NCI-H524 treated with DMSO at 0.1 percent for 48 hours (cell line): ENCODE measurements at places on chromosomes 12 and 14.

DNA sequence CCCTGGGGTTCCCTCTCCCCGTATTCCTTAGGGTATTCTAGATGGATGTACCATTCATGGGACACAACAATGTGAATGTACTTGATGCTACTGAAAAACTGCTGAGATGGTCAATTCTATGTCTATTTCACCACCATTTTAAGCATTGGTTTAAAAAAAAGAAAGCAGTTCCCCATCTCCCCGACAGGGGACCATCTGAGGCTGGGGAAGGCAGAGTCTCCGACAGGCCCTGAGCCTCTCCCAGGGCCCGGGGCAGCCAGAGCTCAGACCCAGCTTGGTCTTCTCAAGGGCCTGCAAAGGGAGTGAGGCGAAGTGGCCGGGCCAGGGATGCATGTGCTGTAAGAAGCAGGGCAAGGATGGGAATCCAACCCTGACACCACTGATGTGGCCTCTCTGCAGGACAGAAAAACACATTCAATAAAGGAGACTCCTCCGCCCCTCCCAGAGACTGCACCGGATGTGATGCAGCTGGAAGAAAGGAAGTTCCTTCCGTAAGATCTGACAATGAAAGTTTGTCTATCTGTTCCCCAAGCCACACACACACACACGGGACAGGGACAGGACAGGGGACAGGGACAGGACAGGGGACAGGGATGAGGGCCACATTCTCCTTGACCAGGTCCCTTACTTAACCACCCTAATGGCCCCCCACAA is 234.1 kb downstream of the BCL11B start:
- DNase-seq, result no peak

DNA sequence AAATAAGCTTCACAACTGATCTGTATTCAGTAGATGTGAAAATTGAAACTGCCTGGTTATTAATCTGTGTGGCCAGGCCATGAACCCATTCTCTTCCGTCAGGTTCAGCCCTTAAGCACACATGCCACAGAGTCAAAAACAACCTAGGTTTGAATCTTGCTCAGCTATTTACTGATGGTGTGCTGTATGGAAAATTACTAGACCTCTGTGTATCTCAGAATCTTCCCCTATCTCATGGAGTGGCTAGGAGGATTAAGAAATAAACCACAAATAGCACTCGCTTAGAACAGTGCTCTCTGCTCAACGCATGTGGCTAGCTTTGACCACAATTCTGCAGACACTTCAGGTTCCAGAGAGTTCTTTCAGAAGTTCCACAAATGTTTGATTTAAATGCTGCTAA is 240.7 kb upstream of the PLEKHG7 start:
- DNase-seq, result no peak

DNA sequence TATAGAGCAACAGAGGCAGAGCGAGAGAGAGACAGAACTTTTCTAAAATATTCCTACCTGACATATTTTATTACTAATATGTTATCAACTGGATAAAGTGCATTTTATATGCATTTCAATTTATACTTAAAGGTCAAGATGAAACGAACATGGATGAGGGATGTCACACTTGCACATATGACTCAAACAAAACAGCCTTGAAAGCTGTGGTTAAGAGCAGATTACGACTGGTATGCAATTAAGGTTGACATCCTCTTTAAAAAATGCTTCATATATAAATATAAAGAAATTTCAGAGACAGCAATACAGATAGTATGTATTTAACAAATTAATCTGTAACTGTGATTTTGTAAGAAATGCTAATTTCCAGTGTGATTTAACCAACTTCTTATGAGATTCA is 52.5 kb downstream of the LMO3 start:
- DNase-seq, result no peak

DNA sequence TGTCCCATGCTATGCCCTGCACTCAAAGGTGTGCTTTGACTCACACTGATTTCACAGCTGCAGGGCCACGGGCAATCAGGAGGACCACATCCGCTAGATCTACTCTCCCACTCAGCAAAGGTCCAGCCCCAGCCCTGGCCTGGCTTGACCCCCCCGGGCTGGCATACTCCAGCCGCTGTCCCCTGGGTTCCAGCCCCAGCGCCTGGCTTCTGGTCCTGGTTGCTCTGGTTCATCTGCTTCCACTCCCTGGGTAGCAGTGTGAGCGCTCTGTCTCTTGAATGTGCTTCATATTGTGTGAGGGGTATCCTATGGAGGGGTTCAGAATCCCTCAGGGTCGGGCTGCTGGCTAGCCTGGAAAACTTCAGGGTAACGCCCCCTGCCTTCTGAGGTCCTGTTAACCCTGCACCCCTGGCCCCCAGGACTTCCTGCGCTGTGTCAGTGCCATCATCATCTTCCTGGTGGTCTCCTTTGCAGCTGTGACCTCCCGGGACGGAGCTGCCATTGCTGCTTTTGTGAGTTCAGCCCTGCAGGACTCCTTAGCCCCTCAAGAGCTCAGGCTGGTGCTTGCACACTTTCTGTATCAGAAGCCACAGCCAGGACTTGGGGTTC is 1.9 kb downstream of the CMTM5 start:
- DNase-seq, result no peak

DNA sequence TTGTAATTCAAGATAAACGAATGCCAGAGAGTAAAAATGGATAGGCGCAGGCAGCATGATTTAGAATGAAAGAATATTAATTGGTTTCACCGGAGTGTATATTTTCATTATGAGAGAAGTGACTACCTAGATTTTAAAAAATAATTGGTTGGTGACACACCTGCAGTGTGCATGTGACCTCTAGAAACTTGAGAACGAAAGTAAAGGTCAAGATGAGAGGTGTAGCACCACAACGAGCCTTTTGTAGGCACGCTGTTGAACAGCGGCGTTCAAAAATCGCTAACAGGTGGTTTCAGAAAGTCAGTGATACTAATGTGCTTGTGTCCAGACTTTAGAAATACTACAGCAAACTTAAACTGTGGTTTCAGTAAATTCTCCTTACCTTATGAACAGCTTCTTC is 123.8 kb downstream of the NPAS3 start:
- no peak for DNase-seq

GRCh38 chr12:38664661-38665269 is 240.6 kb downstream of the CPNE8 start:
- DNase-seq, result no peak

- no peak for DNase-seq
These were observed 32.1 kb upstream of the NR2C1 start for GRCh38 chr12:95105540-95105939.

- DNase-seq, result no peak
These were observed 122.2 kb upstream of the RTL1 start for GRCh38 chr14:101025696-101026095.

GRCh38 chr12:7638064-7638759 is 27.5 kb downstream of the APOBEC1 start:
- DNase-seq, result no peak

DNA sequence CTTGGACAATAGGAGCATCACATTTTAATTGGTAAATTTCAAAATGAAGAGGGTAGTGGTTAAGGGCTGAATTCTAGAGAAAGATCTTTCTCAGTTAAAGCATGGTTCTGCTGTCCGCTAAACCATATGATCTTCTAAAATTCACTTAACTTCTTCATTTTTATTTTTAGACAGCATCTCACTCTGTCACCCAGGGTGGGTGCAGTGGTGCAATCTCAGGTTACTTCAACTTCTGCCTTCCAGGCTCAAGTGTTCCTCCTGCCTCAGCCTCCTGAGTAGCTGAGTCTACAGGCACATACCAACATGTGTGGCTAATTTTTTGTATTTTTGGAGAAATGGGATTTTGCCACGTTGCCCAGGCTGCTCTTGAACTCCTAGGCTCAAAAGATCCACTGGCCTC is 226.7 kb upstream of the ABCD2 start:
- no peak for DNase-seq

DNA sequence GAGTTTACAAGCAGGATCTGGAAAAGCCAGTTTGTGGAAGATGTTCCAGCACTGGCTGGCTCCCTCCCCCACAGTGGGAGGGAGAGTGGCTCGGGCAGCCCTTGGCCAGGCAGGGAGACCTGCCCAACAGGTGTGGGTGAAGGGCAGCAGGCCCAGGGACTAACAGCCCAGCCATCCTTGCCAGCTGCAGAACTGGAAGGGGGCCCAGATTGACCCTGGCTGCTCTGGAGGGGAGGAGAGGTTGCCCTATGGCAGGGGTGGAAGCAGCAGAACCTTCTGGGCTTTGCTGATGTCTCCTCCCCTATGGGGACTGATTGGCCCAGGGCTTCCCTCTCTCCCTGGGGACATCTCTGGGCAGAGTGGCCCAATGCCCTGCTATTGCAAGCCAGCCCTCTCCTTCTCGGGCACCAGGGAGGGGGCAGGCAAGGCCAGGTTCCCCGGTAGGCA is 20.5 kb downstream of the IRF2BPL start:
- no peak for DNase-seq

DNA sequence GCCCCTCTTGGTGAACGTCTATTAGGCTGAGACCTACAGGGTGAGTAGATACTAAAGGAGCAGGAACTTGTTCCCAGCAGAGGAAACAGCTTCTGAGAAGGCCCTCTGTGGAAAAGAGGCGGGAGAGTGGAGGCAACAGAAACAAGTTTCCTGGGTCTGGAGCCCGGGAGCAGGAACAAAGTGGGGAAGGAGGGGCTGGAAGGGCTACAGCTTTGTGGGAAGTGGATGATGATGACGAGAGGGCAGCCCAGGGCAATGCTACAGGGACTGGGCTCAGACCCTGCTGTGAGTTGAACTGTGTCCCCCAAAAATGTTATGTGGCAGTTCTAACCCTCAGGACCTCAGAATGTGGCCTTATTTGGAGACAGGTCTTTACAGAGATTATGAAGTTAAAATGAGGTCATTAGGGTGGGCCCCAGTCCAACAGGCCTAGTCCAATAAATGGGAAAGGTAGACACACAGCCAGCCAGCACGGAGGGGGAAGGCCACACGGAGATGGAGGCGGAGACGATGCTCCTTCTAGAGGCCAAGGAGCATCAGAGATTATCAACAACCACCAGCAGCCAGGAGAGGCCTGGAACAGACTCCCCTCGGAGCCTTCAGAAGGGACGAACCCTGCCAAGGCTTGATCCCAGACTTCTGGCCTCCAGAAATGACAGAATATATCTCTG is 14.3 kb downstream of the CAMKK2 start:
- no peak for DNase-seq

DNA sequence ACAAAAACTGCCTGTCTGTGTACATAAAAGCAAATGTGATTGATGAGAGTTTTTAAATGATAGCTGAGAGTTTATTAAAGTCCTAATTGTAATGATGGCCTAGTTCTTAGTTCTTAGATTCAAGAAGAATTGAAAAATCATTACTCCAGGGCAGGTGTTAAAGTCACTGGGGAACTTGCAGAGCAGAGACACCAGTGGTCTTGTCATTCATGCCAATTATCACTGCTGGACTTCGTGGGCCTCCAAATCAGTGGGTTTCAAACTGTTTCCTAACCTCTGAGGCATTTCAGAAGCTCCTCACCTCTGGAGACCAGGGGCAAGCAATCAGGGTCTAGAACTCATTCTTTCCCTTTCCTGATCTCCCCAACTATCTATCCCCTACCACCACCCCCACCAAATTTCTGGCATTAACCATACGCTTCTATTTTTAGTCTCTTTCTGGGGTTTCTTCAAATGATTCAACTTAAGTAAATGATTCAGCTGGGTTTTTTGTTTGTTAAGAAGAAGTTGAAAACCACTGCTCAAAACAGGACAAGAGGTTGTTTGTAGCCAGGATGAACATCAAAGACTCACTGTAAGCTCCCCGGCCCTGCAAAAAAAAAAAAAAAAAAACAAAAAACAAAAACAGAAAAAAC is 80.1 kb downstream of the CEP83 start:
- no peak for DNase-seq

DNA sequence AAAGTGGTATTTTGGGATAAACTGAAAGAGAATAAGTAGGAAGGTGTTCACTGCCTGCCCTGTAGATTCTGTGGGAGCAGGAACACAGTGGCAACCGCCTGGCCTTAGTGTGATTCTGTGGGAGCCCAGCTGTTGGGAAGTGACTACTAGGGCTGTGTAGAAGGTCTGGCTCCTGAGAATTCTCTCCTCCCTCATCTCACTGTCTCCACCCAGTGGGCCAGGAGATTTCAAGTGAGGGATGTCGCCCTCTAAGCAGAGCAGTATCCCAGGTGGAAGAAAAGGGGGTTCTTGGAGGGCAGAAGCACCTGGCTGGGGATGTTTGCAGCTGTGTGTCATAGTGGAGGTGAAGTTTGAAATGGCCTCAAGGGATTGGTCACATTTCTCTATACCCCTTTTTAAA is 113.7 kb downstream of the TBC1D30 start:
- no peak for DNase-seq

- peak; percentile 47 for DNase-seq
These were observed 52.4 kb upstream of the EIF5 start for GRCh38 chr14:103281496-103282231.

DNA sequence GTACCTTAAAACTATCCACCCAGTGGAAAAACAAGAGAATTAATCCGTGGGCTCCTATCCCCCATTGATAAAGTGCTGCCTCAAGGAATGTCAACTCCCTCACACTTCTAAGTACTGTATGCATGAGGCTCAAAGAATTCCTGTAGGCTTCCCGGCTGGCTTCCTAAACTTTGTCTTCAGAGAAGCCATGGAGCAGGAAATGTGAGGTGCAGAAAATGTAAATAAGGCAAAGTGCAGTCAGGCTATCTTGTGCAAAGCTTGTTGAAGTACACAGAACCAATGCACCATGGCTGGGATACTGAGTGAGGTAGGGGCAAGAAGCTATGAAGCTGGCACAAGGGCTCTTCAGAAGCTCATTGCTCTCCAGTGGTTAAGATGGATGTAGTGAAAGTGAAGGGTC is 611.0 kb downstream of the FSCB start:
- no peak for DNase-seq

GRCh38 chr12:42056130-42056529 is 88.5 kb downstream of the GXYLT1 start:
- no peak for DNase-seq

- DNase-seq, result no peak
These were observed at the start of gene ENO2 for GRCh38 chr12:6914246-6914946. Gene ENO2, plus strand, starts transcription at chr12:6914580. Its CDS starts 1,253 bp downstream, at chr12:6915833.

- DNase-seq, result peak; percentile 18
These were observed 216.7 kb upstream of the SSTR1 start for GRCh38 chr14:37991027-37991426.

GRCh38 chr14:61379639-61380184 is 58.3 kb downstream of the PRKCH start:
- no peak for DNase-seq

DNA sequence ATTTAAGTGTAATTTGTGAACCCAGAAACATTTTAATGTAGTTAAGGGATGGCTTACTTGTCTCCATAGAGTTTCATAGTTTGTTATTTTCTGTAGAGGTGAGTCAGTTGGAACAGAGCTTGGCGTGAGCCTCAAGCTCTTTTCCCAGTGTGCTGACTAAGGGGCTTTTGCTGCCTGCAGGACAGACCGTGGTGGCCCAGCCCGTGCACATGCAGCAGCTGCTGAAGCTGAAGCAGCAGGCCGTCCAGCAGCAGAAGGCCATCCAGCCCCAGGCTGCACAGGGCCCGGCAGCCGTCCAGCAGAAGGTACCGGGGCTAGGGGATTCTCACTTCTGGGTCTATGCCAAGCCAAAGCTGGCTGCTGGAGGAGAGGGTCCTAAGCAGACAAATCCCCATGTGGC is 76.9 kb downstream of the DDX51 start:
- no peak for DNase-seq

GRCh38 chr12:7948589-7949260 is 12.7 kb upstream of the SLC2A3 start:
- no peak for DNase-seq

- no peak for DNase-seq
These were observed 108.7 kb downstream of the SYT10 start for GRCh38 chr12:33330940-33331339.
